Progenitor cell of endocrine pancreas (in vitro differentiated cells): ENCODE measurements at places on chromosomes 3 and 15.

- DNase-seq: no peak
These were observed 9.6 kb downstream of the UBP1 start for GRCh38 chr3:33430571-33430970.

DNA sequence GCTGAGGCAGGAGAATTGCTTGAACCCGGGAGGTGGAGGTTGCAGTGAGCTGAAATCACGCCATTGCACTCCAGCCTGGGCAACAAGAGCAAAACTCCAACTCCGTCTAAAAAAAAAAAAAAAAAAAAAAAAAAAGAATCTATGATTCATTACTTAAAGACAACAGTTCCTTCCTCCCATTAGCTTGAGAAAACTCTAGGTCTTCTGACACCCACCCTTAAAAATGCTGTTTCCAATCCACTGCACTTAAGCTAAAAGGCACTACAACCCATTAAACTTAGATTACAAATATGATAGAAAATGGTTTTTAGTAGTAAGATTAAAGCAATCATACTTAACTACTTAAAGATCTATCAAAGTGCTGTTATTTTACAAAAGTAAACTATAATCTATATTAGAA, 40.0 kb upstream of the BHLHE40 start:
- DNase-seq: no peak

DNA sequence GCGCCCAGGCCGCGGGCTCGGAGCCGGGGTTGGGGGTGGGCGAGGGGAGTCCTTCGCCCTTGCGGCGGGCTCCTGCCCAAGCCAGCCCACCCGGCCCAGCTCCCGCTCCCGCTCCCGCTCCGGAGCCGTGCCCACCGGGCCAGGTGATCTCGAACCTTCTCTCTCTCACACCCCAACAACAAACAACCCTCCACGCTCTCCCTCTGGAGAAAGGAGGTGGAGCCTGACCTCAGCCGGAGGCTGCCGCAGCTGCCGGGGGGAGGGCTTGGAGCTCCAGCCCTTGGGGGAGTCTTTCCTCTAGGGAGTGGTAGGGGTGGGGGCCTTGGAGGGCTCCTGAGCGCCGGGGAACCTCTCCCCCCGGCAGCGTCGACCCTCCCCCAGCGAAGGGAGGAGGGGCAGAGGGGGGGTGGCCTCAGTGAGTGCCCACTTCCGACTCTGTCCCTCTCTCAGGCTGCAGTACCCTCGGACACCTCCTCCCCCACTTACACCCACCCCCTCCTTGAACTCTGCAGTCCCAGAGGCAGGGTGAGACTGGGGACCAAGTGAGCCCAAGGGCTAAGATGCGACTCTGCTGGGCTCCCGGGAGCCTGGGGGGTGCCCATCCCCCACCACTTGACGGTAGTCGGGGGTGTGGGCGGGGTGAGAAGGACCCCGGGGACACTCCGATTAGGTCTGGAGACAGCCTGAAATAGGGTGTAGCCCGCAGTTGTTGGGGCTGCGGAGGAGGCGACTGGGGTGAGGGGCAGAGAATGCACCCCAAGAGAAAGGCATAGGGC, 4.4 kb upstream of the BAHD1 start:
- DNase-seq: no peak

- no peak for DNase-seq
These were observed 104.0 kb upstream of the IQSEC1 start for GRCh38 chr3:13177236-13177635.

- no peak for DNase-seq
These were observed 505.6 kb downstream of the PYDC2 start for GRCh38 chr3:191966556-191966955.

DNA sequence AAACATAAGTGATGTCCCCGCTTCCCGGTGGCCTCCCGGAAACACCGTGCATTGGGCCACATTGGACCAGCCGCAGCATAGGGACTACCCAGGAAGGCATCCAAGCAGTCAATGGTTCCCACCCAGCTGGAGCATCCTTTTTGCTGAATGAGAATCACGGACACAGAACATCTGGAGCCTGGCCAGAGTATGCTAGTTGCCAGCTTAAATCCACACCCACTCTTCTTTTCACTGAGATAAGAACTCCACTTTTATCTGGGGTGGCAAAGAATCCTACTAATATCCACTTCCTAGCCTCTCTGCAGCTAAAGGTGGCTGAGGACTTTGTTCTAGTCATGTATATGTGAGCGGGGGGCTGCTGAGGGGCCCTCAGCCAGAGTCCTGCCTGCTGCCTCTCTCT, 95.2 kb upstream of the PLXNA1 start:
- no peak for DNase-seq
